Activated CD4-positive, alpha-beta T cell treated with anti-CD3 and anti-CD28 coated beads, Interleukin-2, amount 50 U/mL, for 48 hours (primary cell): ENCODE measurements at places on chromosomes 4 and X.

- DNase-seq: peak; percentile 4
These were observed 222.4 kb downstream of the CRLF2 start for GRCh38 chrX:989959-990510.

- DNase-seq: no peak
These were observed 146.2 kb downstream of the KCNIP4 start for GRCh38 chr4:21802406-21802805.

GRCh38 chr4:25098964-25099891 lies 61.0 kb downstream of the SEPSECS start:
- no peak for DNase-seq

- DNase-seq: no peak
These were observed 167.0 kb downstream of the AASDH start for GRCh38 chr4:56220261-56220660.

DNA sequence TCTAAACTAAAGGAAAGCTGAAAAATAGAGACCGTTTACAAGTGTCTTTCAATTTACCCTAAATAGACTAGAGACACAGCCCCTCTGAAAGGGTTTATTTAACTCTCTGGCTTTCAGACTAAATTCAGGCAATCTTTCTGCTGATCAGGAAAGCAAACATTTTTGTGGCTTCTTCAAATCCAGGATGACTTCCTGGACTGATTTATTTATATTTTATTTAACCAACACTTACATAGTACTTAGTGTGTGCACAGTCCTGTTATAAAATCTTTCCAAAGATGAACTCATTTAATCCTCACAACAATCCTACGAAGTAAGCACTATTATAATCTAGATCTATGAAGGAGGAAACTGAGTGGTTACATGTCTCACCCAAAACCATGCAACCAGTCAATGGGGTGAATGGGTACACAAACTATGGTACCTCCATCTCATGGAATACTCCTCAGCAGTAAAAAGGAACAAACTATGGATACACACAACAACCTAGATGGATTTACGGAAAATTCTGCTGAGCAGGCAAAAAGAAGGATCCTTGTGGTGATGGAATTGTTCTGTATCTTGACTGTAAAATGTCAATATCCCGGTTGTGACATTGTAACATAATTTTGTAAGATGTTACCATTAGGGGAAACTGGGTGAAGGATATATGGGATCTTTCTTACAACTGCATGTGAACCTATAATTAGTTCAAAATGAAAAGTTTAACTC lies 64.1 kb upstream of the MAMLD1 start:
- no peak for DNase-seq

GRCh38 chr4:48226199-48226598 lies 43.4 kb downstream of the TEC start:
- DNase-seq: no peak

DNA sequence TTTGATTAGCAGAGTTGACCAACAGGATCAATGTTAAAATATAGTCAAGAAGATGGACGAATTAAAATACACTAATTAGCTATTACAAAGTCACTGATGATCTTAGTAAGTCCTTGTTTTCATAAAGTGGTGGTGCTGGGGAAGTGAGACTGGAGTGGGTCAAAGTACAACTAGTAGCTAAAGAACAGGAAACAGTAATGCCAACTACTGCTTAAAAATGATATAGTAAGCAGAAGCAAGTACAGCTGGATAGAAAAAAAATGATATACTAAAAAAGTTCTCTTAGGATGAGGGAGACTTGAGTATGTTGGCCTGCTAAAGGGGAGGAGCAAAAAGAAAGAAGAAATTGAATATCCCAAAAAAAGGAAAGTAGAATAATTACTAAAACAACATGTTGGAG lies 580.8 kb upstream of the FTHL17 start:
- no peak for DNase-seq

DNA sequence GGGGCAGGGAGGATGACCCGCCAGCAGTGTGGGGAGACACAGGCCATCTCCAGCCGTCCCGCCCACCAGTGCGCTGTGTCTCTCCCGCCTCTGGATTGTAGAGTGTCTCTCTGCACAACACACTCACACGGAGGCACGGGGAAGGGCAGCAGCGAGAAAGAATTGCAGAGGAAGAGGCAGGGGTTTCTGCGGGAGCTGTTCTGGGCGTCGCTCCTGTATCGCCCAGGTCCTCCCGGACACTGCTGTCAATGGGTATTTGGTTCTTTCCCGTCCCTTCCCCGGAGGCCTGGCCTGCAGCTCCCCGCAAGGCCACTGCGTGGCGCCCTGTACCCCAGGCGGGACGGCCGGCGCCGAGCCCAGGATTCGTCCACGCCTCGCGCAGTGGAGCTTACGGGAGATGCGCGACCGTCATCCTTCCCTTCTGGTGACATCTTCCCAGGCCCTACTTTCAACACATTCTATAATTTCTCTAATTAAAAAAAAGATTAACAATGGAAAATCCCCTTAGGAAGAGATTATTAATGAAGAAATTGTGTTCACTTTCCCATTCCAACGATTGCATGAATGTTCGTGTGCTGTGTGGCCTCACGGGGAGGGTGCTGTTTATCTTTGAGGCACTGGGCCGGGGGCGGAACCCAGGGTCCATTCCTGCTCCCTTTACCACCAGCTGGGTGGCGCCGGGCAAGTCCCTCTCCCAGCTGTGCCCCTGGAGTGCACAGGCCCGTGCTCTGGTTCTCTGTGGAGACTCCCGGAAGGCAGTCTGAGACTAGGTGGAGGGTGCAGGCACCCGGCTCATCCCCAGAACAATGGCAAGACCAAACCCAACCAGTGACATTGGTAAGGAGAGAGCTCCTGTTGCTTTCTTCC lies 95.7 kb downstream of the CPZ start:
- DNase-seq: peak; percentile 22

GRCh38 chr4:140358281-140358680 lies 15.2 kb upstream of the SCOC start:
- DNase-seq: no peak

DNA sequence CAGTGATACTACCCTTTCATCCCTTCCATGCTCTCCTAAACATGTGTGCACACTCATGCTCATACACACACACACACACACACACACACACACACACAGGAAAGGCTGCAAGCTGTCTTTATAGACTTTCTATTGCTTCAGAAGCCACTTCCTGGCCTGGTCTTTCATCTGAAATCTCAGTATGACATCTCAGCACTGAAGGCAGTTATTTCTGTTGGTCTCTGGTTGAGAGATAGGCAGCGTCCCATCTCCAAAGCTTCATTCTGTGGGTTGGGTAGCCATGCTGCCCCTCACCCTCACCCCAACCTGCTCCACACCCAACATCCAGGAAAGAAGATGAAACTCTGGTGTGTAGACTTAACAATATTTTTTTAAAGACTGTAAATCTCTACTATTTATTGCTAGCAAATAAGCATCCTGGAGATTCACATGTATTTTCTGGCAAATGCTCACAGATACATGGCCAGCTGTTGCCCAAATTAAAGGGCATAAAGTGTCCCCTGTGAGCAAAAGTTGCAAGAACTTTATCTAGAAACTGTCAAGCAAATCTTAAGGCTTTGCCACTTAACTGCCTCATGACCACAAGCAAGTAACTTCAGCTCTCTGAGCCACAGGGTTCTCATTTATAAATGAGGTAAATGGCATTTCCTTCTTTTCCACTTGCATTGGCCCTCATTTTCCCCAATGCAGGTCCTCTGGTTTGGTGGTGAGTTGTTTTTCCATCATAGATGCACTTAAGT lies 189.8 kb upstream of the AFF2 start:
- peak; percentile 43 for DNase-seq

DNA sequence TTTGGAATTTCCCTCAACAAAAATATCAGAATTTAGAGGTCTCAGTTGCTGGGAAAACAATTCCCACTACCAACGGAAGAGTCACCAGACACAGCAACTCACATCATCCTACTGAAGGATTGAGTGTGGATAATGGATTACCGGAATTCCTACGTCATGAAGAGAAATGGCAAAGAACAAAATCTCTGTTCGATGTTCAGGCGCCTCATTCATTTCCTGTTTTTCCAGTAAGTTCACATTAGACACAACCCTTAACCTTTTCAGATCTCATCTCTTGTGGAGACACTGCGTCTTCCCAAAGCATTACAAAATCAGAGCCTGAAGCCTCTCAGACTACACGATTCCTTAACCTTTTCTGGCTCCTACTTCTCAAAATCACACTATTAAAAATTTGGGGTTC lies 58.5 kb upstream of the CPEB2 start:
- no peak for DNase-seq

DNA sequence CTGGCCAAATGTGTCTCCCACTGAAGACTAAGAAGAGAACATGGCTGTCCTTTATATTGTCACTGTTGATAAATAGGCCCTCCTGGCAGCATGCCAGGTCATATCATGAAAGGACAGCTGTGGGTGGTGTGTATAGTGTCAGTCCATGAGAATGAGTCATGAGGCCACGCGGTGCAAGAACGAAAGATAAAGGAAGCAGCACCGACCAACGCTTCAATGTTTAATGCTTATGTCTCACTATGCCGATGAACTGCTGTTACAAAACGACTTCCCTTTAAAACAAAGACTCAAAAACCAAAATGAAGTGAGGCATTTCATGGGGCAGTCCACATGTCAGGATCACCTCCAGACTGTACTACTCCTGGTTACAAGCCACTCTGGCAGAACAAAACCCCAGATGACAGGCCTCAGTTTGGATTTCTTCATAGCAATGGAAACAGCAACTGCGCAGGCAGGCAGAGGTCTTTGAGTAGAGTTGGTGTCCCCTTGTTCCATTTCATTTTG lies 5.2 kb upstream of the TCEANC start:
- DNase-seq: peak; percentile 74

DNA sequence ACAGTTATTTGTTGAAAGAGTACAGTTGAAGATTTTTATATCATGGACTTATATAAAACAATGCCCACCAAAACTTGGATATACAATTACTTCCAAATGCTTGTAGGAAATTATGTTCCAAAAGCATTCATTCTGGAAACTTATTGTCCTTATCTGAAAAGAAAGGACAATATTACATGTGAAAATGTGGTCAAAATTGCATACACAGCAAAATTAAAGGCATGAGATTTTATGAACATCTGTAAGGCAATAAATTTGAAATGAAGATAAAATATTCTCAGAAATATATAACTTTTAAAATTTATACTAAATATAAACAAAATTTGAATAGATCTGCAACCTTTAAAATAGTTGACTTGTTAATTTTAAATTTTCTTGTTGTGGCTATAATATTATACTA lies 1173.8 kb downstream of the NLGN4X start:
- DNase-seq: no peak

DNA sequence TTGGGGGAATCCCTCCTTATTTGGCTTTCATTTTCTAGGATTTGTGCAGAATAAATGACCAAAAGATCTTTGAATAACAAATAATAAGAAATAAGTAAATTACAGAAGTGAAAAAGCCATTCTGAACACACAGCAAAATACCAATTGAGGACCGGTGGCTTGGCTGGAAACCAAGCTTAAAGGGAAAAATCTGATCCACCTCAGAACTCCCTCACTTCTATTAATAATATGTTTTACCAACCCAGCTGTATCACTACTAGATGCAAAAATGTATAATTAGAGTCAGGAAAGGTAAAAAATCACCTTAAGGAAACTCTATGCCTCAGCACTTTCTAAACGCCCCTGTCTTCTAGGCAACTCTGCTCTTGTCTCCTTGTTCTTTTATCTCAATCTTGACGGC lies 77.3 kb downstream of the TSPAN5 start:
- no peak for DNase-seq

- DNase-seq: no peak
These were observed 237 bp downstream of the ANKRD17 start for GRCh38 chr4:73258436-73258685.

GRCh38 chr4:47213539-47213938 lies 182.2 kb downstream of the GABRB1 start:
- no peak for DNase-seq

DNA sequence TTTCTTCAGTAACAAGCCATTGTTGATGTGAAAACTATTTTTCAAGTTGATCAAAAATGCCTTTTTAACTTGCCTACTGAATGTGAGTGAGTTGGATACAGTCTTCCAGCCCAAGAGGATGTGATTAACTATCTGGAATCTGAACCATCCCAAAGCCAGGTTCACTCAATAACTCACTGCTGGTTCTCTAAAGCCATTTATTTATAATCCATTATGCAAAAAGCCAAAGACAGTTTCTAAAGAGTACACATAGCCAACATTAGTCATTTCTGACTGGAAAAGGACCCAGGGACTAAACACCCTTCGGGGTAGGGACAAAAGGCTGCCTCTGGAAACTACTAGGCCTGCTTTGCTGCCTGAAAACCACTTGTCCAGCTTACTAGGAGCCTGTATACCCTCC lies 109.6 kb downstream of the SHROOM4 start:
- DNase-seq: no peak

GRCh38 chr4:182369211-182369610 lies 126.0 kb downstream of the TENM3 start:
- no peak for DNase-seq

DNA sequence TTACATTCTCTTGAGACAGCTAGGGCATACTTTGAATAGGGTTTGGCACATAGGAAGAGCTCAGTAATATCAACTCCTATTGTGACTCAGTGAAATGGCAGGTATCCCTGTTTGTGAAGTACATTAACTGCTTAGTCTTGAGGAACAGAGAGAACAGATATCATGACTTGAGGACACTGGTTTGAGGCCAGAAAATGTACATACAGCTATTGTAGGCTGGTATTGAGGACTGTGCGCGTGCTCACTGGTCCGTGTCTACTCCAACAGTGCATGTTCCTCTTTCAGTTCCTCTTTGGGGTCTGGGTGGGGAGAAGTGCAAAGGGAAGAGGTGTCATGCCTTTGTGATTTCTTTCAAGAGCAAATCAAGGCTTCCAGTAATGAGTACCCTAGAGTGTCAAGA lies 34.6 kb upstream of the TBC1D9 start:
- no peak for DNase-seq

DNA sequence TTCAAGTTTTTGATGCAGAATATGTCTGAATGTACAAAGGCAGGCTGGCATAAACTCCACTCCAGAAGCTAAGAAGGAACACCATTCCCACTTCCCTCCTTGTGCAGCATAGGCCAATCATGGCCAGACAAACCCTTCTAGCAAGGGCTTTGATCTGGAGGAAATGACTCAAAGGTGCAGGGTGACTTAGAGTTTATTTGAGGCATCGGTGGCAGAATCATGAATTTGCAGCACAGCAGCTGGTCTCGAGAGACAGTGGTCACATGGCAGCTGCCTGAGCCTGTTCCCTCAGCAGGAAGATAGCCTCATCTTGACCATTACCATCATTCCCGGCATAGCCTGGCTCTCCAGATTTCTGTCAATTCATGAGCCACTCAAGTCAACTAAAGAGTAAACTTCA lies 154.5 kb downstream of the ATP10D start:
- no peak for DNase-seq

- DNase-seq: no peak
These were observed 62.4 kb upstream of the CRMP1 start for GRCh38 chr4:5955201-5955821.

GRCh38 chr4:71460371-71460770 lies 121.6 kb downstream of the SLC4A4 start:
- no peak for DNase-seq

GRCh38 chrX:8743126-8743732 lies 11.3 kb upstream of the ANOS1 start:
- DNase-seq: peak; percentile 61

DNA sequence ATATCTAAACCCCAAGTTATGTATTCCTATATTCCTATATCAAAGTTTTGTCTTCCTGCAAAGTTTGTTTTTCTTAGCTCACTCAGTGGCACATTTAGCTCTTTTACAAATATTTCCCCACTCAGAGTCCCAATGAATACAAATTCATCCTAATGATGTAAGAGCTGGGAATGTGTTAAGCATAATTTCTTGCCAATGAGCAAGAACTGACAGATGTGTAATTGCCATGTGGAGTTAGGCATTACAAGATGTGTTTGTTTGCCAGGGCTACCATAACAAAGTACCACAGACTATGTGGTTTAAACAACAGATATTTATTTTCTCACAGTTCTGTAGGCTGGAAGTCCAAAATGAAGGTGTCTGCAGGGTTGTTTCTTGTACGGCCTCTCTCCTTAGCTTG lies 302.1 kb downstream of the KCTD8 start:
- DNase-seq: no peak
